Mesothelial cell of epicardium (in vitro differentiated cells): ENCODE measurements at places on chromosomes 2 and 18. TPM values are rescaled to one million over a fixed set of nuclear protein-coding genes. Genes with fewer than 3 reads are reported as not detected.

Gene PPP1R1C
- 5.8 to 6.8 TPM (median 6.3 TPM) in 3 replicates for total RNA-seq

Gene CNTNAP5
- 0.22 to 1.1 TPM (median 0.29 TPM) in 3 replicates for total RNA-seq

- DNase-seq, result no peak
Observed at GRCh38 chr2:226795281-226796011, 4.2 kb downstream of the IRS1 start.

GRCh38 chr18:50911006-50911405, 32.1 kb downstream of the ME2 start:
- DNase-seq, result no peak

DNA sequence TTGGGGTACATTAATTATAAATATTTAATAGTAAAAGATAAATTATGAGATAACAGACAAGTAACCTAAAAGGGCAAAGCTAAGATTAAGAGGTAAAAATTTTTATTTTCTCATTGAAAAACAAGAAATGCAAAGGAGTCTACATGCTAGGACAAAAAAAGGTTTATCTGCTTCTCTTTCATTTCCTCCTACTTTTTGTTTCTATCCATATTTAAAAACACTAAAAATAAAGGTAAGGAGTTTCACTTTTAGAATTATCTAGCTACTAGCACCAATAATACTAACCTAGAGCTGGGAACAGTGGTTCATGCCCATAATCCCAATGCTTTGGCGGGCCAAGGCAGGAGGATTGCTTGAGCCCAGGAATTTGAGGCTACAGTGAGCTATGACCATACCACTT, 1551.7 kb upstream of the SLC39A10 start:
- no peak for DNase-seq

DNA sequence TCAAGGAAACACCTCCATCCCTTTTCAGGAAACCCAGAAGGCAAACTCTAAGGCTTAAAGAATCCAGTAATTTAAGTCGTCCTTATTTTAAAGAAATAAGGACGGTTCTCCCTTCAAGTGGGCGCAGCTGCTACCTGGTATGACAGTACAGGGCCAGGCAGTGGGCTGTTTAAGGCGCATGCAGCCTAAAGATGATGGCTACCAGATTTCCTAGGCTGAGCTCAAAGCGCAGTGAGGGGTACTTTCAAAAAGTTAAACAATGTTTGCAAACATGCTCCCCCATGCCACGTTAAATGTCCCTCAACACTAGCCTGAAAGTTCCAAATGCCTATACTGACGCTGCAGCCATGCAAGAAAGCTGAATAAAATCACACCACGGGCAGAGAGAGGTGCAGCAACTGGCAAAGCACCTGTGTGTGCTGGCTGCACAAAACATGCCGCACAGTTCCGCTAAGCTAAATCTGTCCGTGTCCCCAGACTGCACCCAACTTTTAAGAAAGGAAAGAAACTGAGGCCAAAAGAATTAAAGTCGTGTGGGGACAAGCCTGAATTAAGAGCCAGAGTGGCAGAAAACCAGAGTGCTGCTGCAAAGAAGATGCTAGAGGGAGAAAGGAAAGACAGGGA, 583 bp downstream of the HIBCH start:
- DNase-seq, result no peak

Gene ACMSD
- not detected in 3 replicates for total RNA-seq

- DNase-seq, result no peak
Observed at GRCh38 chr2:9057939-9058761, 54.7 kb upstream of the MBOAT2 start.

DNA sequence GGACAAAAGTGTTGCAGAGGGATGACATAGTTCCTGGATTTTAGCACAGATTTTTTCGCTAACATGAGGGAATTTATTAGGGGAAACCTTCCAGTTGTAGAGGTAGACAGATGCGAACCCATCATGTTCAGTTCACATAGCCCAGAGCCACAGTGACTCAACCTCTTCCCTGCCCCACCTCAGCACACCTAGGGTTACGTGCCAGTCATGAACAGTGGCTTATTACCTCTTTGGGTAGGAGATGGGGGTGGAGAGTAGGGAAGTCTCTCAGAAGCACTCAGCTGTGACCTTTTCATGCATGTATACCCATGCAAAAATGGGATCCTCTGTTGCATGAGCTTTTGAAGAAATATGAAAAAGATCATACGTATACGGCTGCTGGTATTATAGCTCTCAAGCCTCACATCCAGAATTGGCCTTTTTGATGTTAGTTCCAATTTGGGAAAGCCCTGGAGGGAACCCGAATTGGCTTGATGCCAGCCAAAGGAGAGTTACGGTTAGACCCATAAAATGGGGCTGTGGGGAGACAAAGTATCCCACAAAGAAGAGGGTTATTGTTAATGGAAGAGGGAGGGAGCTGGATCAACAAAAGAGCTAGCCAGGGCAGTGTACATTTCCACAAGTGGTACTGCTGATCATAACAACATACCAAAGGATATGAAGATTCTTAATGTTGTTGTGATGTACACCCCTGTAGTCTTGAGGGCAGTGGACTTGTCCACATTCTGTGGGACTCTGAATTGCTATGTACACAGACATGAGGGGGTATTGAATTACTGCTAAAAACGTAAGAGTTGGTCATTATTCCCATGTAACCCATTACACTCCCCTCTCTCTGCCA, 4.9 kb downstream of the TANC1 start:
- DNase-seq, result no peak

DNA sequence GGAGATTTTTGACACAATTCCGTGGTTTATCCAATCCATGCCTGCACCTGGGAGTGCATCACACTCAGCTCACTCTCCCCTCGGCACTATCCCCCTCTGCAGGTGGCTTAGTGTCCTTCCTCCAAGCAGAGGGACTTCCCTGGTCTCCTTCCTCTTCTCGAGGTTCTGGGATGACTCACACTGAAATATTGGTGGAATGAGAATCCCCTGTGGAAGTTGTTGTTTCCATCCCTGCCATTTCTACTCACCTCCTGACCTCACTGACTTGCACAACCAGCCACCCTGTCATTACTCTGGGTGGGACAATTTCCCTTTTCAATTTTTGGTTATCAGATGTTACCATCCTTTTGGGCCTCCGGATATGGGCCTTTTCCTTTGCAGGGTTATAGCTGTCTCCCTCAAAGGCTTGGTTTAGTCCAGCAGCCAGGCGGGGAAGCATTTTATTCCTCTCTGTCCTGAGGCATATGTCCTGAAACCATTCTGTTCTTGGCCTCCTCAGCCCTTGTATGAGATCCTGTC, 59.9 kb downstream of the PTPRM start:
- no peak for DNase-seq

- no peak for DNase-seq
Observed at GRCh38 chr2:6887751-6888192, 10.2 kb downstream of the RSAD2 start.

Gene UNC80
- total RNA-seq, result 0.38 to 0.59 TPM (median 0.55 TPM) in 3 replicates

Gene SMARCAL1
- total RNA-seq, result 30.3 to 33.0 TPM (median 31.4 TPM) in 3 replicates

Gene DSG1
- 0.07 to 0.18 TPM (median 0.09 TPM) in 3 replicates for total RNA-seq
